Iris pigment epithelial cell (primary cell): ENCODE measurements at places on chromosomes 12 and 14.

- no peak for DNase-seq
Measured at GRCh38 chr14:33707716-33708115, 243.2 kb downstream of the EGLN3 start.

DNA sequence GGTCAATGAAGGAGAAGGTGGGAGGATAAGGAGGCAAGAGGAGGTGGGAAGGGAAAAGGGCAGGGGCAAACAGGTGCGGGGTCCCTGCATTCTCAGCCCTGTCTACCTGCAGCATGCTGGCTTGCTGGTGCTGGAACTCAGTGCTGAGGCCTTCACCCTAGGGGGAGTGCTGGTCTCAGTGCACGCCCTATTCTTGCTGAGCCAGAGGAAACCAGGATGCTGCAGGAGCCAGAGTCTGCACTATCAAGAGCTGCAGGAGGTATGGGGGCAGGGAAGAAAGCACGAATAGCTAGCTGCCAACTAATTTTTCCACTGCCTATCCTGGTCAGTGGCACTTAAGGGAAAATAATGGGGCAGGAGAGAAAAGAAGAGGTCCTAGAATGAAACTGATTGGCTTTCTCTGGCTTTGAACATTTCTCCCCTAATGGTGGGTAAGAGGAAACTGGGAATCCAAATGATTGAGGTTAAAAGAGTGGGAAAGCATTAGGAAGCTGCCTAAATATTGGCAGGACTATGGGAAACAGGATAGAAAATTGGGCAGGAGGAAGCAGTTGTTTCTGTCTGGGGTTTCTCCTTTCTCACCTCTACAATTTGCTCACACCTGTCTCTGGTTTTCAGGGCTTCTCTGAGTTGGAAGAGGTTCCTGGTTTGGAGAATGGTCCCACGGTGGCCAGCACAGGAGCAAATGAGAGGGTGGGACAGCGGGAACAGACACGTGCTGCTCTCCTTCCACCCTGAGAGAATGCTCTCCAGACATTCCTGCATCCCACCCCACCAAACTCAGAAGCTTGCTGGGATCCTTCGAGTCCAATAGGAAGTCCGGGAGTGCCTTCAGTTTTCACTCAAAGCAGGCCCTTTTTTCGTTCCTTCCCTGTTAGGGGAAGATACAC lies 1.9 kb downstream of the TMEM253 start:
- DNase-seq = no peak

- DNase-seq = no peak
Measured at GRCh38 chr14:103007555-103007954, 49.8 kb downstream of the CDC42BPB start.

GRCh38 chr12:12265571-12266388 lies 1.1 kb downstream of the LRP6 start:
- DNase-seq = peak; percentile 63

DNA sequence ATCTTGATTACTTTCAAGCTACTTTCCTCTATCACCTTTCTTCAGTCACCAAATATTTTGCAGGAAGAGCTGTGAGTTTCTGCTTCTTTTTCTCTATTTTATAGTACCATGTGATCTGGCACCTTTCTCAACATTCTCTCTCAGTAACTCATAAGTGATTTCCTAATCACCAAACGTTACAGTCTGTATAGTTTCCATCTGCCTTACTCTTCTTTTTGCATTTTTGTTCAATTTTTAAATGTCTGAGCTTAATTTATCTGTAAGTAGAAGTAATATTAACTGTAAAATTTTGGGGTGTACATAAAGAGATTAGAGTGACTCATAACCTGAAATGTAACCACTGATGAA lies 422.1 kb upstream of the SYT1 start:
- peak; percentile 73 for DNase-seq

DNA sequence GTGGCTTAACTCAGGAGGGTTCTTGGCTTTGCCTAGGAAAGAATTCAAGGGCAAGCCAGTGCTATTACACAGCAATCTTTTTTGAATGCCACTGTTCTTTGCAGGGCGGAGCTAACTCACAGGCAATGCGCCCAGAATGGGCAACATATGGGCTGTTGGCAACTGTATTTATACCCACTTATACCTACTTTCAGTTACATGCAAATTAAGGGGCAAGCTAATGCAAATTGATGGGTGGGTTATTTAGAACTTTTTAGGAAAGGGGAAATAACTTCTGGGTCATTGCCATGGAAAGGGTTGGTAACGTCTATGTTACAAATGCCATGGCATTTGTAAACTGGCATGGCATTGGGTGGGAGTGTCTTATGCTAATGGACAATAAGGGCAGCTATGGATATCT lies 85.4 kb downstream of the C12orf50 start:
- DNase-seq = no peak

GRCh38 chr12:87660987-87661774 lies 368.0 kb downstream of the C12orf50 start:
- no peak for DNase-seq

DNA sequence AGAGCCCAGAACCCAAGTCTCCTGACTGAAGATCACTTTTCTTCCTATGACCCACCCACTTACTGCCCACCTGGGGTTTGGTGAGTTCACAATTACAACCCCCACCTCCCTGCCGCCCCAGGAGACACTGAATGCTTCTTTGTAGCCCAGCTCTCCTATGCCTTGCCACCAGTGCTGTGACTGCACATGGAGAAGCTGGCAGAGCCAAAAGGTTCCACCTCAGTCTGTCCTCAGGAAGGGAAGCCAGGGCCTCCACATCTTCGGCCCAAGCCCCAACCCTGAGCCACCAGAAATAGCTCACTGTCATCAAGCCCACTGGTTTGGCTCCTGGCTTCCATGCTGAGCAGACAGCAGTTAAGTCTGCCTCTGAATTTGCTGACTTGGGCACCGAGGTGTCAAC lies 25.6 kb downstream of the OTUB2 start:
- no peak for DNase-seq

DNA sequence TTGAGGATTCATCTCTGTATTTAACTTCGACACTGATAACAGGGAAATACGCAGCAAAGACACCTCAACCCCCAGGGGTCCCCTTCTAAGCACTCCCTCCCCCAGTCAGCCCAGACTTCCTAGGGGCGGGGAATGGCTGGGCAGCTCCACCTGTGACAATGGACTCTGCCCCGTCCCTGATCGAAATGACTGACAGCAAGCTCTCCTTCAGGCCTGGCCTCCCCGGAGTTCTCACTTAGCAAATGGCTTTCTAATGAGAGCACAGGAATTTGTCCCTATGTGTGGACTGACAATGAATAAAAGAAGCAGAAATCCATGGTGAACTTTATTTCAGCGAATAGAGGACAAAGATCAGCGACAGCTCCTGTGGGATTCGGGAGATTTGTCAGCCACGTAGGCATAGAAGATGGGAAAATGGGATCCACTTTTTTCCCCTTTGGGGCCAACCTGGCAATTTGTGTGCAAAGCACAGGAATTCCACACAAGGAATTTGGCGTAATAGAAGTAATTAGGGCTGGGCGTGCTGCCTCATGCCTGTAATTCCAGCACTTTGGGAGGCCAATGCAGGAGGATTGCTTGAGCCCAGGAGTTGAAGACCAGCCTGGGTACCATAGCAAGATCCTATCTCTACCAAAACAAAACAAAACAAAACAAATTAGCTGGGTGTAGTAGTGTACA lies 63.8 kb downstream of the TNFAIP2 start:
- no peak for DNase-seq
